ENCODE measurements at places on chromosomes 3 and 15.

DNA sequence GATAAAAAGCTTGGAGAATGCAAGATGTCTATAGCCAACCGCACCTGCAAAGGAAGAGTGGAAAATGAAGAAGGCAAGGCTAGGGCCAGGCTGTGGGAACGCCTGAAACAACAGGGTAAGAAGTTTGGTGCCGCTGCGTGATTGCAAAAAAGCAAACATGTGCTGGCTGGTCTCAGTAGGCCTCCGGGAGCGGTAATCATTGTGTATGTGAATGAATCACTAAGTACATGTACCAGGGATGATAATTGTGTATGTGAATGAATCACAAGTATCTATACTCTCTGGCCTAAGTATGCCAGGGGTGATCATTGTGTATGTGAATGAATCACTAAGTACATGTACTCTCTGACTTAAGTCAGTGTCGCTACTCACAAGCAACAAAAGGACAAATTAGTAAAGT is 40.3 kb upstream of the PARL start:
- DNase-seq, result no peak

DNA sequence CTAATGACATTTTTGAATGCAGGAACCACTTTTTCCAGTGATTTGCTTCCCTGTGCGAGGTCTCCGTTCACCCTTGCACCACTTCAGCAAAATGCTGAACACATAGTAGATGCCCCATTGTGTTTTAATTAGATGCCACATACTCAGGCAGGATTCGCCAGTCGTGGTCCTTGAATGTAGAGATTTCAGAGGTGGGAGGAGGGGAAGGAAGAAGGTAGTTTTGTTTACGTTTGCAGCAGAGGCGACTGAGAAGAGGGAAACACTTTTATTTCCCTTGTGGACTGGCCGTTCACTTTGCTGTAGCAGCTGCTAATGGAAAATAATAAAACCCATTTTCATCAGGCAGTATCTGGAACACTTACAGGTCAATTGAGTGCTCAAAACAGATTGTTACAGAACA is 262.8 kb upstream of the TBL1XR1 start:
- no peak for DNase-seq

DNA sequence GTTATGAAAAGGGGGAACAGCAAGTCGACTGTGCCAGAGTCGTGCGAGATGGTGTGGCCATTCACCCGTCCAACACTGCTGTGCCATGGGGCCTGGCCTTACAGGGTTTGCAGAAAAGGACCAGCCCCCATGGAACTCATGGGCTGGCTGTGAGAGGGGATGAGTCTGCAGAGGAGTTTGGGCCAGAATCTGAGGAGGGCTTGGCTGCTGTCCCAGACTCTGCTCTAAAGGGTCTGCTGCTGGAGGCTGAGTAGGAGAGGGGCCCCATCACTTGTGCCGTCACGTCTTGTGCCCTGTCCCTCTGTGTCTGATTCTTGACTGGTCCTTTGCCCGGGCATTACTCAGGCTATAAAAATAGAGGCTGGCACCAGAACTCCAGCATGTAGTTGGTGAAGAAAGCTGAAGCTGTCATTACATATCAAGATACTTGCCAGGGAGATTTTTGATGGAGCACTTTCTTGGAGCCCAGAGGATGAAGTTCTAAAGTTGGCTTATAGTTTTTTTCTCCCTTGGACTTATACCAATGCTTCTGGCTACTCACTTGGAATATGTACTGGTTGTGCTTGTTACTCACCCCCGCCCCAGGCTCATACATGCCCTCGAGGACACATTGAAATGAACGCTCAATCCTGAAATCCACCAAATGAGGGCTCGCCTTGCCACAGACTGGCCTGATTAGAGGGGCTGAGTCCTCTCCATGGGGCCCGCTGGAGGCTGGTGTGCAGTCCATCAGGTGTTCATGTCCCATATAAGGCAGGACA is 10.2 kb downstream of the PXYLP1 start:
- DNase-seq, result no peak

GRCh38 chr15:79682285-79682684 is 214.5 kb downstream of the MTHFS start:
- DNase-seq, result no peak

DNA sequence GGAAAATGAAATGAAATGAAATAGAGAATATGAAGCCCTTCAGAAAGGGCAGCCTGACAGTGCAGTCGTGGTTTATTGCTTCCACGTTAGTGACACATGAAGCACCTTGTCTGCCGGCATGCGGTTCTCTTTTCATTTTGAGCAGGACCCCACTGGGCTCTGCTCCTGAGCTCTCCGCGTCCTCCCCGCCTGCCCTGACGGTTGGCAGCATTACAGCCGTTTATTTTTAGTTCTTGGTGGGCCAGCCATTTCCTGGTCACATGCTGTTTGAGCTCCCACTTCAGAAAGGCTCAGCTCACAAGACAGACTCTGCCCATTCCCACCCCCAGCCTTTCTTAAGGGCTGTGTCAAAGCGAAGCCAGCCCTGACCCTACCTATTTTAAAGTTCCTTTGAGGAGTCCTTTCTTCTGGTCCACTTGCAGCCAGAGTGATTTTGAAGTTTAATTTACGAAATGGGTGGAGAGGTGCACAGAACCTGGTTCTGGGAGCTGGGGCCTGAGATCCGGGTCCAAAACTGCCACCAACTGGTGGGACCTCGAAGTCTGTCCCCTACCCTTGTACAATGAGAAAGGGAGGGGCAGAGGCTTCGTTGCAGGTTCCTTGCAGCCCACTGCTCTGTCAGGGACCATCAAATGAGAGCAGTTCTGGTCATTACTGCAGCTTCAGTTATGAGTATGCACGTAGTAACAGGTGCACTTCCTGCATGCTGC is 60.1 kb downstream of the MGLL start:
- no peak for DNase-seq

GRCh38 chr15:74768771-74769342 is 13.0 kb upstream of the CSK start:
- peak; percentile 74 for DNase-seq

- DNase-seq, result no peak
Measured at GRCh38 chr15:98926236-98926635, 81.4 kb downstream of the PGPEP1L start.

DNA sequence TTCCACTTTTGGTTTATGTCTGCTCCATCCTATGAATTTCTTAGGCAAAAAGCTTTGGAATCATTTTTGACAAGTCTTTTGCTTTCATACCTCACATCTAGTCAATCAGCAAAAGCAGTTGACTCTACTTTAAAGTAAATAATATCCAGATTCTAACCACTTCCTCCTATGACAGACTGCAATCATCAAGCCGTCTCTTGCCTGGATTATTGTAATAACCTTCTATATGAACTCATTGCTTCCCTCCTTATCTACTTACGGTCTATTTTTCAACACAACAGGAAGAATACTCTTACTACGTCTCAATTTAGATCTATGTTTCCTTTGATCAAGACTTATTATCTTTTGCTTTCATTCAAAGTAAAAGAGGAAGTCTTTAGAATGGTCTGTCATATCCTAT is 20.7 kb downstream of the CLDN1 start:
- DNase-seq, result peak; percentile 62

DNA sequence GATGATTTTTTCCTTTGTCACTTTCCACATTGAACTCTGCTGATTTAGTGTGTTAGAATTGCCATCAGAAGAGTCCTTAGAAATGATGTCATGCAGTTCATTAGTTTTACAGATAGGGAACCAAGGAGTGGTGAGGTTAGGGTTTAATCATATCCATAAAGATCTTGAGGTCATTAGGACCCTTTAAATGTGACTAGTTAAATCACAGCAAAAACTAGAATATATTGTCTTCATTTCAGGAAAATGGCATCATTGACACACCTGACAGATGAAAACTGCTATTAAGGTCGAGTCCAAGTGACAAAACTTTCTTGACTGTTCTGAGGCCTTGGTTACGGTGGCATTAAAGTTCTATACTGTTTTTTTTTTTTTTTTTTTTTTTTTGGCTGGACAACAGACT is 50.5 kb downstream of the MBNL1 start:
- DNase-seq, result no peak

GRCh38 chr3:149388531-149389417 is 11.3 kb upstream of the TM4SF1 start:
- no peak for DNase-seq

GRCh38 chr15:58731756-58732535 is 17.6 kb downstream of the ADAM10 start:
- DNase-seq, result peak; percentile 29

GRCh38 chr15:63504979-63505841 is 817 bp downstream of the USP3 start:
- peak; percentile 80 for DNase-seq

- peak; percentile 90 for DNase-seq
Measured at GRCh38 chr3:30112902-30113484, 493.4 kb upstream of the TGFBR2 start.

GRCh38 chr3:123448536-123449101 is at the start of gene ADCY5:
ADCY5 (minus strand) TSS chr3:123449090; CDS start chr3:123448545, 545 bp downstream.
- no peak for DNase-seq

DNA sequence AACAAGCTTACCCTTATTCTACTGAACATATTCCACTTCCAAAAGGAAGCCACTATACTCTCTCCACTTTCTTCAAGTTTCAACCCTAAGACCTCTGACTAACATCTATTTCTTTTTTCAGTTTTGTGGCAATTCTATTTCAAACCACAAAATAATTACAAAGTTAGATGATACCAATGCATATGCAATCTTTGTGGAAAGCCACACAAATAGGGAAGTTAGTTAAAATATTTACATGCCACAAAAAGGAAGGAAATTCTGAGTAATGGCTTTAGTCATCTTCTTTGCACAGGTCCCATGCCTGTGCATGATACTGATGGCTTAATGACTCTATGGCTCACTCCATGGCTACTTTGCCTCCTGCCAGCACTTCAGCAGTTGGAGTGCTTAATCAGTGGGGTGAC is 57.0 kb upstream of the MCTP2 start:
- DNase-seq, result peak; percentile 89

DNA sequence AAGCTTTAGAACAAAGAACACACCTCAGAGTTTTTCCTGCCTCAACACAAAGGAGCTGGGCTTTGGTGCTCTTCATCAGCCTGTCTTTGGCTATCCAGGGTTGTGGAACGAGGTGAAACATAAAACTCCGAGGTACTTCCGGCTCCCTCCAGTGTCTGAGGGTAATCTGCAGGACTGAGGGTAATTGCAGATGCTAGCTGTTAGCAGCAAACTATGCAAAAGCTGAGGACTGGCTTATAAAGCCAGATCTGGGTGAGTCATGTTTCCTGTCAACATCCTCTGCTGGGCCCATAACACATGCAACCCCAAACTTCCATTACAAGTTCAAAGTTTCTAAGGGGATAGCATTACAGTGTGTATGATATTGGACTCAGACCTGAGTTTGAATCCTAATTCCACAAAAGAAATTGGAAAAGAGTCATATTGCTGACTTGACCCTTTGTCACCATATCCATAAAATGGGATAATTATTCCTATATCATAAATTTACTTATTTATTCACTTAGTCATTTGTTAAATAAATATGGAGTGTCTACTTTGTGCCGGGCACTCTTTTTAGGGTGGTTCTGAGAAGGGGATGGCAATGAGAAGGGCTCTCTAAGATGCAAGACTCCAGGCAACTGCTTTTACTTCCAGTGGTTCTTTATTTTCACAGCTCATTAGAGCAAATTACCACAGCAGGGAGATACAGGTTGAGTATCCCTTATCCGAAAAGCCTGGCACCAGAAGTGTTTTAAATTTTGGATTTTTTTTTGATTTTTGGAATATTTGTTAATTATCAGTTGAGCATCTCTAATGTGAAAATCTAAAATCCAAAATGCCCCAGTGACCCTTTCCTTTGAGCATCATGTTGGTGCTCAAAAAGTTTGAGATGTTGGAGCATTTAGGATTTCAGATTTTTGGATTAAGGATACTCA is 9.5 kb upstream of the TRIM69 start:
- DNase-seq, result peak; percentile 91

GRCh38 chr3:141275511-141275910 is 43.9 kb downstream of the PXYLP1 start:
- no peak for DNase-seq

- DNase-seq, result no peak
Measured at GRCh38 chr3:9746330-9746729, 3.4 kb upstream of the OGG1 start.

- DNase-seq, result peak; percentile 53
Measured at GRCh38 chr15:31161951-31162350, 60.4 kb upstream of the TRPM1 start.

DNA sequence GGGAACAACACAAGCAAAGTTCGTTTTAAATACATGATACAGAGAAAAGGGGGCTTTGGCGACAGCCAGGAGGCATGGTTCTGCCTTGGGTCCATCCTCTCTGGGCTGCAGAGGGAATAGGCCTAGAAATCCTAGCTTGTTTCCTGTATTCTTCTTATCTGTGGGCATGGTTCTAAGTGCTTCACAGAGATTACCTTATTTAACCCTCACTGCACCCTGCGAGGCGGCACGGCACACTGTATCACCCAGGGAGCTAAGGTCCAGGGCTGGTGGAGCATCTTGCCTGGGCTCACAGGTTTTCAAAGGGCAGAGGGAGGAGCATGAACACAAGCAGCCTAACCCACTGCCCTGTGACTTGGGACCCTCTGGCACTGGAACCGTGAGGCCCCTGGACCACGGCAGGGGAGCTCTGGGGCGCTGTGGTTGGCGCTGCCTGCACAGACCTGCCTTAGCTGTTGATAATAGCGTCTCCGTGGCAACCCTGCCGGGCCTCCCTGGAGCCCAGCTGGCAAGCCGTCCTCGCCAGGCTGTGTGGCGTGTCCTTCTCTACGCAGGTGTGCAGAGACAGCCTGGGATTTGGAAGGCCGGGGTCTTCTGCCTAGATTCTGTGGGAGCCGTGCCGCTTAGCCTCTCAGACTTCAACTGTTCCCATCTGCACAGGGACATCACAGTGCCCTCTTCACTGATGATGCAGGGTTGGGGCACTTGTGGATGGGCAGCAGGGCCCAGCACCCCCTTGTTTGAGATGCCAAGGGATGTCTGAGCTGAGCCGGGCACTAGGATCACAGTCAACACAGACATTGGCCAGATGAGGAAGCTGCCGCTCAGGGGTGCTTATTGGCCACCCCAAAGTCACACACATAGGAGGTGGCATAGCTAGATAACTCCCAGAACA is 154.6 kb upstream of the TLE3 start:
- no peak for DNase-seq

GRCh38 chr15:97072545-97072944 is 742.0 kb downstream of the NR2F2 start:
- peak; percentile 12 for DNase-seq

DNA sequence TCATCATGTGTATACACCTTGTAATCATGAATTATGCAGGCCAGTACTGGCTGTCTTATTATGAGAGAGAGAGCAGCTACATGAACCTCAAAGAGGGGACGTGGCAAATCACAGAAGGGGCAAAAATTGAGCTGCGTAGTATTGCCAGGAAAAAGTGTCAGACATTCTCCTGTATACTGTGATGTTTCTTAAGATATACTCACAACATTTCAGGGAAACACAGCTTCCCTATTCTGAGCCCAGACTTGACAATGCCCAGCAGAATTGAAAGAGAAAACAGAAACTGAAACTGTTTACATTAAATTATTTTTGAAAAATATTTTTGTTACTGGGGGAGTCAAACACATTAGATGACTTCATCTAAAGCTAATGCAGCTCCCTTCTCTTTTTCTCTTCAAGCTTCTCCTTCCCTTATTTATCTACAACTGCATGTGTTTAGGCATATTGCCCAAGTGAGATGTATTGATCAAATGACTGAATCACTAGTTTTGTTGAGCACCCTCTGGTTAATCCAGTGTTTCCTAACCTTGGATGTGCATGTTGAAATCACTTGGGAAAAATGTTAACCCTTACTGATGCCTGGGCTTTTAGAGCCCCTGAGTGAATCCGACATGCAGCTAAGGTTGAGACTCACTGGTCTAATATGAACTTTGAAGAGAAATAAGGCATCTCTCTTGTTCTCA is 39.5 kb downstream of the CADPS start:
- DNase-seq, result peak; percentile 64

- DNase-seq, result peak; percentile 77
Measured at GRCh38 chr3:146640955-146641867, 36.1 kb upstream of the PLSCR5 start.

GRCh38 chr15:23690450-23690852 is 3.3 kb upstream of the NDN start:
- no peak for DNase-seq

All from OCI-M1 (cell line).